ENCODE measurements at places on chromosomes 3 and 15. TPM values are rescaled to one million over a fixed set of nuclear protein-coding genes. Genes with fewer than 3 reads are reported as not detected.

SLC28A1 gene
- polyA plus RNA-seq, result not detected

TMCC1 gene
- polyA plus RNA-seq, result 5.6 TPM

TRPM1 gene
- not detected for polyA plus RNA-seq

COL6A5 gene
- polyA plus RNA-seq, result not detected

SRPRB gene
- polyA plus RNA-seq, result 93.7 TPM

GREM1 gene
- 0.36 TPM for polyA plus RNA-seq

MLF1 gene
- polyA plus RNA-seq, result 0.48 TPM

ZNF280D gene
- polyA plus RNA-seq, result 9.0 TPM

CRTAP gene
- polyA plus RNA-seq, result 21.4 TPM

PLCL2 gene
- polyA plus RNA-seq, result 25.0 TPM

PLSCR5 gene
- not detected for polyA plus RNA-seq

TEX9 gene
- polyA plus RNA-seq, result 59.1 TPM

LMLN gene
- polyA plus RNA-seq, result 0.73 TPM

NUP210 gene
- 83.8 TPM for polyA plus RNA-seq

EAF1 gene
- 13.0 TPM for polyA plus RNA-seq

CLDN18 gene
- polyA plus RNA-seq, result 0.28 TPM

GPR62 gene
- not detected for polyA plus RNA-seq

MITF gene
- 0.07 TPM for polyA plus RNA-seq

CCR9 gene
- 0.73 TPM for polyA plus RNA-seq

ABHD14A gene
- polyA plus RNA-seq, result 23.0 TPM

FEZF2 gene
- polyA plus RNA-seq, result not detected

SGO1 gene
- polyA plus RNA-seq, result 46.2 TPM

CKMT1B gene
- not detected for polyA plus RNA-seq

CLSTN2 gene
- not detected for polyA plus RNA-seq

TEX55 gene
- polyA plus RNA-seq, result not detected

MAP6D1 gene
- polyA plus RNA-seq, result 0.84 TPM

SEMA3B gene
- polyA plus RNA-seq, result 0.14 TPM

LMAN1L gene
- polyA plus RNA-seq, result not detected

CNTN3 gene
- not detected for polyA plus RNA-seq

ROBO2 gene
- polyA plus RNA-seq, result 0.48 TPM

FANCD2OS gene
- polyA plus RNA-seq, result 0.42 TPM

RBMS3 gene
- polyA plus RNA-seq, result 2.1 TPM

MST1 gene
- 1.9 TPM for polyA plus RNA-seq

CAV3 gene
- polyA plus RNA-seq, result not detected

CAND2 gene
- polyA plus RNA-seq, result 1.1 TPM

HESX1 gene
- 2.6 TPM for polyA plus RNA-seq

DPH3 gene
- 52.0 TPM for polyA plus RNA-seq
